ENCODE measurements at places on chromosomes 5 and 9.

GRCh38 chr5:1497795-1498622, 25.8 kb downstream of the LPCAT1 start:
- no peak for DNase-seq

DNA sequence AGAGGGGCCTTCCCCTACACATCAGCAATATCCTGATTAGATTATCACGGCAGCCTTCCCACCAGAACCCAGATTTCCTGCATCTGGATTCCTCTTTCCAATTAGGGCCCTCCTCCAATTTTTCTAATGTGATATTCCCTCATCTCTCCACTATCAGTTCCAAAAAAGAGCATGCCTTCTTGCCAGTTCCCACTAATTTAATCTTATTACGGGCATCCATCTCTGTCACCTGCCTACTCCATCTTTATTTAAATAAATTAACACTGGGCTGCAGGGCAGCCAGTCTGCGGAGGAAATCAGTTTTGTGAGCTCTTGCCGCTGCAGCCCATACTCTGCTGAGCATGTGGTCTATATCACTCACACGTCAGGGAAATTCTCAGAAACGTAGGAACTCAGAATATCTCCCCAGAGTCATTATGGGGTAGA, 16.6 kb upstream of the FBP2 start:
- DNase-seq, result no peak

DNA sequence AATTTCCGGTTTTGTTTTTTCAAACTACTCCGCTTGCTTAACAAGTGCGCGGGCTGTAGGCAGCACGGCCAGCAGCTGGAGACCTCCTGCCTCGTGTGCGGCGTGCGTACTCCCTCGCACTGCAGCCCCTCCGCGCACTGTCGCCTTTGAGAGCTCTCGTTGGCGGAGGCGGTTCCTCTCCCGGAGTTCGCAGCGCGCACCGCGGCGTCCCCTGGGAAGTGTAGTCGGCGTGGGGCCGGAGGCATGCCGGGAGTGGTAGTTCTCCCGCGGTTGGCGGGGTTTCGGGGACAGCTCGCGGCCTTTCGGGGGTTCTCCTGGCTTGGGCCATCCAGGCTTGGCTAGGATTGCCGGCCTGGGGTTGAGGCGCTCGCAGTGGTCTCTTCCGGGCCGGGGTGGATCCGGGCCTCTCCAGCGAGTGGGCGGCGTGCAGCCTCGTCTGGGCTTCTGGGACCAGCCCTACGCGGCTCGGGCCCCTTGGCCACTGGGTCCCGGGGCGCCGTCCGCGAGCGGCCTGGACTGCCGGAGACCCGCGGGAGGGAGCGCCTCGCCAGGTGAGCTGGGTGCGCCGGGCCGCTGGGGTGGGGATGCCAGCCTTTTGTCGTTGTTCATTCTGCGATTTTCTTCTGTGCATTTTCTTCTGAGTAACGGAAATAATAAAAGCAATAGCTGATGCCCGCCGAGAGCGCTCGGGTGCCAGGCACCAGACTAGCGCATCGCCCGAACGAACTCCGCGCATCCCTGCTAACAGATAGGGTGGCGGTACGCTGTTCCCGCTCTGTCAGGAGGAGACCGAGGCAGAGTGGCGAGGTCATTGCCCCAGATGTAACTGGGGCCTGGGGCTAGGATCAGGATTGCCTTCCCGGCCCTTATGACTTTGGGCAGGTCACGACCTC, at the start of gene ZNF354C:
ZNF354C (plus strand) TSS at position 258 of the 893 bp plus-strand sequence. CDS start 1,696 bp downstream, outside the sequence.
- DNase-seq, result peak; percentile 23

GRCh38 chr9:123482295-123482968, 126.4 kb downstream of the CRB2 start:
- DNase-seq, result no peak

DNA sequence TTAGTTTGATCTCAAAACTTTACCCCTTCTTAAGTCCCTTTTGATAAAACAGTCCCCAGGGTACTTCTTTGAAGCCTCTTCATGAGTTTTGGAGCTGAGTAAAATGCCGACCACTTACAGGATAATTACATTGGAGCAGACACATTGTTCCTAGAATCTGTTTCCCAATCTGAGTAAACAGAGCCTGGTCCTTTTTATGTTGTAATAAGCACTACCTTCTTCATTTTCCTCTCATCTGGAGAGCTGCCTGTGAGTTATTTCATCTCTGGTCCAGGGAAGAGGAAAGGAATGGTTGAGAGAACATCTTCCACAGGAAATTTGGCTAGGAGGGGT, 26.3 kb upstream of the GALNT10 start:
- DNase-seq, result no peak

DNA sequence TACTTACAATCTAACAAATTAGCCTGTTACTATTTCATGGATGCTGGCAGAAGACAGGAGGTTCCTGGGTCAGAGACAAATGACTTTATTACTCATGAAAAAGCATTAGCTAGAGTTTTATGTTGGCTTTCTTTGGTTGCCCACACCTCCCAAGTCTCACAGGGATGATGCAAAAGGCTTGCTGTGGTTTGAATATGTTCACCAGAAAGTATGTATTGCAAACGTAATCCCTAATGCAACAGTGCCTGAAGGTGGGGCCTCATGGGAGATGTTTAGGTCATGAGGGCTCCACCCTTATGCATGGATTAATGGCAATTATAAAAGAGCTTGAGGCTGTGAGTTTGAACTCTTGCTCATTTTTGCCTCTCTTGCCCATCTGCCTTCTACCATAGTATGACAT, 28.5 kb downstream of the DPYSL3 start:
- DNase-seq, result no peak

GRCh38 chr9:134333234-134333873, 7.1 kb downstream of the RXRA start:
- no peak for DNase-seq

- no peak for DNase-seq
These were observed 160.3 kb upstream of the PTPRD start for GRCh38 chr9:10773136-10773535.

DNA sequence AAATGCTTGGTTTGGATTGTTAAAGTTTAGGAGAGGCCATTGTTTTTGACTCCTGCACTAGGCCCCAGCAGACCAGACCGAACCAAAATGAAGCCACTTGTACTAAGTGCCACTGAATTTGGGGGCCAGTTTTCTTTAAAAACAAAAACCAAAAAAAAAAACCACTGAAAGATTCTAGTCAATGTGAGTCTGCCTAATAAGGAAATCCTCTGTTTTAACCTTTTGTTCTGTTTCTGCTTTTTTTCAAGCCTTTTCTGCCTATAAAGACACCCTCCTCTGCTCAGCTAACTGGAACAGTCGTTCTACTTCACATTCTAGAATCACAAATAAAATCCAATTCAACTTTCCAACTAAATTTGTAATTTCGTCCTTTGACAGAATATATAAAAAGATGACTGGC, 64.9 kb downstream of the SERINC5 start:
- DNase-seq, result no peak

- no peak for DNase-seq
These were observed 33.5 kb upstream of the CRB2 start for GRCh38 chr9:123322273-123323195.

DNA sequence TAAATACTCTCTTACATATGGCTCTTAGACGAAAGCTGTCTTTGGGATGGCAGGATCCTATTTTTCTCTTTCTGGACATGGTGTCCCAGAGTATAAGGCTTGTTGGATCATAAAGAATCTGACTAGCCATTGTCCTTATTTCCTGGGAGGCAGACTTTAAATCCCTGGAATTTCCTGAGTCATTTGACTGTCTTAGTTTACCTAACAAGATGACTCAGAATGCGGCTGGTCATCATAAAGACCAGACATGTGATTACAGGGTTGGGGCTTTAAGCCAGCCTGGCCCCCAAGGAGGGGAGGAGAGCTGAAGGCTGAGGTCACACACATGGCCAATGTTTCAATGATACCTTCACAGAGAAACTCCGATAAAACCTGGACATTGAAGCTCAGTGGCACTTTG, 37.2 kb downstream of the FAM240B start:
- DNase-seq, result no peak

- no peak for DNase-seq
These were observed 49.7 kb downstream of the PHAX start for GRCh38 chr5:126650463-126650862.

- DNase-seq, result no peak
These were observed 443.8 kb downstream of the BNC2 start for GRCh38 chr9:16426716-16427115.

DNA sequence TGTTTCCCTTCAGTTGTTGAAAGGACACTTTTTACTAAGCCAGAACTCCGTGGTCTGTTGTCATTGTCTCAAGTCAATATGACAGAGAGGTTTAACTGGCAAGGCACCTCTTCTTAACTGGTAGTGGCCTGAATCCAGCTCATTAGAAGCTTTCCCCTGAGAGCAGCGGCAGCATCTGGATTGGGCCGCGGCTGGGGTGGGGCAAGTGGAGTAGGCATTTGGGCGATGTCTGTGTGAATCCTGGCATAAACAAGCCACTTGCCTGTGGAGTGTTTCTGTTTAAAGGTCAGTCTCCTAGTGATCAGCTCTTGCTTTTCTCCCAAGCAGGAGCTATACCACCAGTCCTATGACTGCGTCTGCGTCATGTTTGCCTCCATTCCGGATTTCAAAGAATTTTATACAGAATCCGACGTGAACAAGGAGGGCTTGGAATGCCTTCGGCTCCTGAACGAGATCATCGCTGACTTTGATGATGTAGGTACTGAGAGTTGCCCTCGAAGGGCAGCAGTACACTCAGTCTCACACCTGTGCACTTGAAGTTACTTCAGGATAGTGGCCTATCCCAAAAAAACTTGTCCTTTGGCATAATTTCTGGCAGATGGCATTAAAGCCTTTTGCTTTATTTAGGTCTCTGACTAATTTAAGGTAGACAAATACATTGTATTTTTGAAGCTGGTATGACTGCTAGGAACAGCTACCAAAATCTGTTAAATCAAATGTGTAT, 48.9 kb downstream of the CFAP90 start:
- no peak for DNase-seq
